ENCODE measurements at places on chromosomes 11 and 22.

DNA sequence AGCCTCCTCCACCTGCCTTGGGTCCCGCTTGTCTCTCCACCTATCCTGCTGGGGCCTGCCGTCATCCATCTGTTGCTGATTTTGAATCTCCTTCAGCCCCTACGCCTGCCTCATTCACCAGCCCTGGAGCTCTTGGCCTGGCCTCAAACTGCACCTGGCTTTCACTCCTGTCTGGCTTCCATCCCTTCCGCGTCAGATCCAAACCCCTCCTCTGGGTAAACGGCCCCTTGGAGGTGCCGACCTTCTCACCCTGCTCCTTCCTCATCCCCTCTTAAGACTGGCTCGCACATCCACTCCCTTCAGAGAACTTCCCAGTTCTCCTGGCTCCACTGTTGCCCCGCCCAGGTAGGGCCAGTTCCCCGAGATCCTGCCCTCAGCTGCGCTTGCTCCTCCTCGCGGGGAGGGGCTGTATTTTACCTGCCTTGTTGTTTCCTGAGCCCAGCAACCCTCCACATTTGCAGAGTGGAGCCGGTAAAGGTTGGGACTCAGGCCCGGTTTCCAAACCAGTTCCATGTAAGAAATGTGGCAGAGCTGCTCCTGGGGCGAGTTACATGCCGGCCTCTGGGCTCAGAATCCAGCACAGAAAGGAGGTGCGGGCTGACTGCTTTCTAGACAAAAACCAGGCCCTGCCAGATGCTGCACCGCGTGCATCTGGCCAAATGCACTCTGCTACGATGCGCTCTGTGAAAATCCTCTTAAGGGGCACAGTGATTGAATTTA, 13.9 kb upstream of the SHANK2 start:
- DNase-seq: no peak

- DNase-seq: no peak
Measured at GRCh38 chr11:83611031-83611430, 324.9 kb upstream of the CCDC90B start.

- DNase-seq: no peak
Measured at GRCh38 chr11:46281371-46281831, 3.9 kb downstream of the CREB3L1 start.

DNA sequence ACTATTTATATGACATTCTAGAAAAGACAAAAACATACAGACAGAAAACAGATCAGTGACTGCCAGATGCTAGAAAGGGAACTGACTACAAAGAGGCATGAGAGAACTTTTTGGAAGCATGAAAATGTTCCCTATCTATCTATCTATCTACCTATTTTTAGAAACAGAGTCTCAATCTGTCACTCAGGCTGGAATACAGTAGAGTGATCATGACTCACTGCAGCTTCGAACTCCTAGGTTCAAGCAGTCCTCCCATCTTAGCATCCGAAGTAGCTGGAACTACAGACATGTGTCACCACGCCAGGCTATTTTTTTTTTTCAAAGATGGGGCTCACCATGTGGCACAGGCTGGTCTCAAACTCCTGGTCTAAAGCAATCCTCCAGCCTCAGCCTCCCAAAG, 6.9 kb downstream of the SBF2 start:
- no peak for DNase-seq

GRCh38 chr11:2916892-2917645, 12.2 kb downstream of the PHLDA2 start:
- DNase-seq: no peak
